ENCODE measurements at places on chromosomes 3 and 15. TPM values are rescaled to one million over a fixed set of nuclear protein-coding genes. Genes with fewer than 3 reads are reported as not detected.

- DNase-seq, result no peak
These were observed 4.0 kb downstream of the CCDC33 start for GRCh38 chr15:74240002-74240568.

The LRRC31 gene
- total RNA-seq, result not detected

GRCh38 chr3:59423707-59424106 lies 373.9 kb upstream of the CFAP20DC start:
- DNase-seq, result no peak

DNA sequence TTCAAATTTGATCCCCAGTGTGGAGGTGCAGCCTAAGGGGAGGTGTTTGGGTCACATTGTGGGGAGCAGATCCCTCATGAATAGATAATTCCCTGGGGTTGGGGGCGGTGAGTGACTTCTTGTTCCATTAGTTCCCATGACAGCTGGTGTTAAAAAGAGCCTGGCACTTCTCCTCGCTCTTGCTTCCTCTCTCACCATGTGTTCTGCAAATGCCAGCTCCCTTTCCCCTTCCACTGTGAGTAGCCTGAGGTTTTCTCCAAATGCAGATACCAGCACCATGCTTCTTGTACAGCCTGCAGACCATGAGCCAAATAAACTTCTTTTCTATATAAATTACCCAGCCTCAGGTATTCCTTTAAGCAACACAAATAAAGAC lies 23.1 kb downstream of the RIOX2 start:
- DNase-seq, result no peak

GRCh38 chr15:79283252-79284048 lies 928 bp downstream of the ANKRD34C start:
- no peak for DNase-seq

DNA sequence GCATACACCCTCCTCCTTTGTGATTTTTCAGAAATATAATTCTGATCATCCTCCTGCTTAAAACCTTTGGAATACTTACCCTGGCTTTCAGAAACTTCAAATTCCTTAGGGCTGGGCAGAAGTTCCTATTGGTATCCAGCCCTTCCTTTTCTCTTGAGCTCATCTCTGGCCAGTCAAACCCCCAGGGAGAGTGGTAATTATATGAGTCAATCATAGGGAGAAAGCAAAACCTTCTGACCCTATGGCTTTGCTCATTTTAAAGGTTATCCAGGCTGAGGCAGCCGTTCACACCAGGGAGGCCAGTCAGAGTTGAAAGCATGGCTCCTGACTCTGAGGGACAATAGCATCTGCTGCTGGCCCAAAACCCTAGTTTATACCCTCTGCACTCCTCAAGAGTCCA lies 23.9 kb upstream of the CTNNB1 start:
- no peak for DNase-seq

DNA sequence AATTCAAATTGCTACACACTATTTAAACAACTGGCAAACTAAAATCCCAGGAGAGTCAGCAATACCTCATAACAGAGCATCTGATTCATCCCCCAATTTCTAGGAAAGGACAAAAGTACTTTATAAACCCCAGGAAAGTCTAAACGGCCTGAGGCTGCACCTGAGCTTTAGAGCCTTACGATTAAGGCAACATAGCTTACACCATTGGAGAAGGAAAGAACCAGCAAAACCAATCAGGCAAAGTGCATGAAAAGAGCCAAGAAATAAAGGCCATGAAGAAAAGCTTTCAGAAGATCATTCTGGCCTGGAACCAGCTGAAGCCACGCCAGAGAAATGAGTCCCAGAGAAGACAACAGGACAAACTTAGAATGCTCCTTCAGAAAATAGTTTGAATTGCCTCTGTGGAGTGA lies 48.1 kb downstream of the PTPN9 start:
- DNase-seq, result peak; percentile 71

The SOX14 gene
- not detected for total RNA-seq

- DNase-seq, result no peak
These were observed 276.4 kb downstream of the POLQ start for GRCh38 chr3:121269389-121269788.

- no peak for DNase-seq
These were observed 185.9 kb downstream of the GREM1 start for GRCh38 chr15:32903591-32904290.

The CLRN1 gene
- total RNA-seq, result not detected

GRCh38 chr15:72339777-72340177 lies 19.8 kb upstream of the CELF6 start:
- DNase-seq, result no peak

DNA sequence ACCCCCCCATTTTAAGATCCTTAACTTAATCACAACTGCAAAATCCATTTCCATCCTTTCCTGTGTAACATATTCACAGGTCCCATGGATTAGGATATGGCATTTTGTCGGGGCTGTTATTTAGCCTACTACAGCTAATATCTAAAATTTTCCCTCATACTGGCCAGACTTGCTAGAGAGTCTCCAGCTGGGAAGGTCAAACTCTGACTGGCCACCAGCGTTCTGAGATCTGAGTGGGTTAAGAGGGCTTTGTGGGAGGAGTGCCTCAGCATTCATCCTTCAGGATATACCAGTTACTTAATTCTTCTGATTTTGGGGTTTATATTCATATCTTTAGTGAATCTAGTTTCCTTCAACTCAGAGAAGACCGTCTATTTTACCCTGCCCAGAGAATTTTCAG lies 17.7 kb downstream of the TM4SF18 start:
- no peak for DNase-seq

- DNase-seq, result no peak
These were observed 700 bp upstream of the BLM start for GRCh38 chr15:90716317-90716975.

- no peak for DNase-seq
These were observed 11.0 kb upstream of the RAP2B start for GRCh38 chr3:153150991-153151390.

GRCh38 chr3:124177071-124177470 lies 185.1 kb upstream of the ROPN1 start:
- no peak for DNase-seq

The DHFR2 gene
- 3.4 TPM for total RNA-seq

GRCh38 chr3:46427916-46428833 lies 21.1 kb downstream of the CCRL2 start:
- DNase-seq, result no peak

DNA sequence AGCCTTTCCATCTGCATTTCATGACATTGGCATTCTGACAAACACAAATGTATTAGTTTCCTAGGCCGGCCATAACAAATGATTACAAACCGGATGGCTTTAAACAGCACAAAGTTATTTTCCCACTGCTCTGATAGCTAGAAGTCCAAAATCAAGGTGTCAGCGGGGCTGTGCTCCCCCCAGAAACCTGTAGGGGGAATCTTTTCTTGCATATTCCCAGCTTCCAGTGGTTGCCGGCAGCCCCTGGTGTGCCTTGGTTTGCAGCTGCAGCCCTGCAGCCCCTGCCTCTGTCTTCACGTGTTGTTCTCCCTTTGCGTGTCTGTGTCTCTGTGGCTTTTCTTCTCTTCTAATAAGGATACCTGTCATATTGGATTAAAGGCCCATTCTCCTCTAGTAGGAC lies 79.0 kb upstream of the CDV3 start:
- DNase-seq, result no peak

- no peak for DNase-seq
These were observed 495 bp downstream of the HYAL2 start for GRCh38 chr3:50322115-50322385.

- DNase-seq, result no peak
These were observed 162.3 kb downstream of the GABRG3 start for GRCh38 chr15:27133249-27133648.

DNA sequence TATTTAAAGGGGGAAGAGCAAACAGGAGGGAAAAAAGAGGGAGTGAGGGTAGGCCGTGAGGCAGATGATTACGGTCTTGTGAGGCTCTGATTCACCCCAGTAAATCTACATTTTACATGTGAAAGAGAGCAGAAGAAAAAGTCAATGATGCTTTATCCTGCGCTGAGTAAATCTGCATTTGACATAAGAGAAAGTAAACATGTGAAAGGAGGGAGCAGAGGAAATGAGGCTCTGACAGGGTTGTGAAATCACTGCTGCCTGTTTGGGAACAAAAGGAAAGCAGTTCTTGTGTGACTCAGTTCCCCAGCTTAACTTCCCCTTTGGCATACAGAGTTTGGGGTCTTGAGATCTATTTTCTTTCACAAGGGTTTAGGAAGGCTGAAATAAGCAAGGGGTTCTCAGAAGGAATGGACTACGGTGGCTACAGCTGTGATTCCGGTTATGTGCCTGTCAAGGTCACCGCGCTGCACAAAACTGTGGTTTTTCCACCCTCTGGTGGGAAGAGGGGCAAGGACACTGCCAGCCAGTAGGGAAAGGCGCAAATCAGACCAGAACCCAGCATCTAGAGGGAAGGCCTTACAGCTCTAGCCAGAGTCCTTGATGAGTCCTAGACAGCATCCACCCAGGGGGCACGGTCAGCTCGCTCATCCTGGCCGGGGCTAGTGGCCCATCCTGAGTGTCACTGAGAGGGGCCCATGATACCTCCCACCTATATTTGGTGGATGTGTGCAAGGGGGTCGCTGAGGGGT lies 18.9 kb upstream of the HCN4 start:
- DNase-seq, result peak; percentile 46

DNA sequence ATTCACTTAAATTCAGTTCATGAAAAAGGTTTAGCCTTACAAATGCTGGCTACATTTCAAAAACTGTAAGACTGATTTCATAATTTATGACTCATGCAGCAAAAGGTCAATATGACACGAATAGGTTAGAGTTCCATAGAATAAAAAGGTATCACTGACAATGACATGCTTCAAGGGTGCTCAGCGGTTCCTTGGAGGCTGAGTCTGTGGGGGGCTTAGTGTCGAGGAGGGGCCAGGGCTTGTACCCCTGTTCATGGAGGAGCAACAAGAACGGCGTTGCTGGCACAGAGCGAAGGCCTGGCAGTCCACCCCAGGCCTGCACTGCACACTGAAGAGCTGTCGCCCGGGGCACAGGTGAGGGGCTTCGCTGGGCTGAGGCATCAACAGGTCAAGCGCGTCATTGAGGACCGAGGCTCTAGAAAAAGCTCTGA lies 174.2 kb downstream of the NR1D2 start:
- no peak for DNase-seq

The NAALADL2 gene
- 10.5 TPM for total RNA-seq

DNA sequence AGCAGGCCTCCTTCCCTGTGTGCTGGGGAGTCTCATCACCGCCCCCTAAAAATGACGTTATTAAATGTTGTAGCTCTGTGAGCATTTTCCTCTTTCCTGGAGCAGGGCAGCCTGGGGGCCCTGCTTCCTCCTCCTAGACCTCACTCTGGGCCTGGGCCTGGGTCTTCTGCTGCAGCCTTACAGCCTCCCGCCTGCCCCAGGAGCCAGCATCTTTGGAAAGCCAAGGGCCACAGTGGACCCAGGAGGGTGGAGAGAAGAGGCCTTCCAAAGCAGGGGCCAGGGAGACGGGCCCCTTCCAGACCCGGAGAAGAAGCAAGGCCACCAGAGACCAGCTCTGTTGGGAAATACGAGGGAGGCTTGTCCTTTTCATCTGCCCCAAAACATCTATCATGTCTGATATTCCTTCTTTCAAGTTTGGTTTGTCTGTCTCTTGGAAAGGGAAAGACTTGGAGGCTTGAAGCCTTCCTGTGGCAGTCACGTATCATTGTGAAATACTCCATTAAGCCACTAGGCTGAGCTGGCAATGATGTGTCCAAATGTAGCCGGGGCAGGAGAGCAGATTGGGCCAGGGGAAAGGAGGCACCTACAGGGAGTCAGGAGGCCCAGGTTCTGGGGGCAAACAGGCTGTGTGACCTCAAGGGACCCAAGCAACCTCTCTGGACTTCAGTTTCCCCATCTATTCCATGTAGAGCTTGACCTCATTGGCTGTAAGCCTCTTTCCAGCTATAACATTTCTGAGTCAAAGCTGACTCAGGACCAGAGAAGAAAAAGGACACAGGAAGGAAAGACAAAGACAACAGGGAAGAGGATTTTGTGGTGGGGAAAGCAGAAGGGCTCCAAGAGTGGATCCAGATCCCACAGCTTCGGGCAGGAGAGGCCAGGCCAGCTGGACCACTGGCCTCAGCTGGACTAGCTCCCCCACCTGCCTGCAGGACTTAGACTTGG lies 31.1 kb downstream of the CYP11A1 start:
- DNase-seq, result no peak

DNA sequence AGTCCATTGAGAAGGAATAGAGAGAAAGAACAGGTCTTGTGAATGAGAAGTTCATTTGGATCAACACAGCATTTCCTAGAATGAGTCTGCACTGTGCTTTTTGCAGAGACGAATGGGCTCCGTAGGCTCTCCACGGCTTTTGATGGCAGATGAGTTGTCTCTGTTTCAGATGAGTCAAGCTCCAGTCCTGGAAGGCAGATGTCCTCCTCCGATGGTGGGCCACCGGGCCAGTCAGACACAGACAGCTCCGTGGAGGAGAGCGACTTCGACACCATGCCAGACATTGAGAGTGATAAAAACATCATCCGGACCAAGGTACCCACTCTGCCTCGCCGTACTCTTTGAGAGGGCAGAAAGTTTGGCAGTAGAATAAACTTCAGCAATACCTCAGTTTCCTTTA lies 70.5 kb downstream of the SIDT1 start:
- DNase-seq, result no peak

GRCh38 chr3:186571644-186572013 lies 1.1 kb downstream of the DNAJB11 start:
- no peak for DNase-seq

DNA sequence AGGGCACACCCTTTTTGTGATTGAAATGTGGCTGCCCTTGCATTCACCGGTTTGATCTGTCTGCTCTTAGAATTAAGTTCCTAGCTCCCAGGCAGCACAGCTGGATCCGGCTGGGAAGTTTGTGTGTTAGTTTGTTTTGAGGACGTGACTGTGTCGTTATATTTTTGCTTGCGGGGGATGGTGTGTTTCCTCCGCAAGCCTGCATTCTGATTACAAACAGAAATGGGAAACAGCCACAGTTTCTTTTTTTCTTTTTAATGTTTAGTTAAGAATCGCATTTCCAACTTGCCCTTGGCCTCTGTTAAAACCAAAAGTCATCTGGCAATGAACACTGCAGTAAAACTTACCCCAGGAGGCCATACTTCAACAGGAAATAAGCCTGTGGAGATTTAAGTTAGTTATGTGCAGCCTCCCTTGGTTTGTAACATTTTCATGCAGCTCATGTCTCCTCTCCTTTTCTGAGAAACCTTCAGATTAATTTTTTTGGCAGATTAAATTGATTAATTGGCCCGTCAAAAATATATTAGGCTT lies 888 bp downstream of the TMOD3 start:
- DNase-seq, result no peak

DNA sequence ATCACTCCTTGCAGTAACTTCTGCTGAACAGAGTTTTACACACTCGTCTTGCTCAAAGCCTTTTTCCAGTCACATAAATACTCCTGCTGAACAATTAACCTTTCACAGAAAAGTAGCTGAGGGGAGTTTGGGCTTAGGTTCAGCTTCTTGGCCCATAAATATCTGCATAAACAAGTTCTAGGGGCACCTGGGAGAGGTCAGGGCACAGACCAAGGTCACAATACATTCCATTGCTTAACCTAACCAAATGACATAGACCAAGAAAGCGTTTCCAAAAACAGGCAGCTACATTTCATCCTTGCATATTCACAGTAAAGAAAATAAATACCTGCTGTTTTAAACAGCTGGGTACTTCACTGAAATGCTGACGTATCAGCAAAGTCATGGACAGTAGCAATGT lies 101.3 kb downstream of the THRB start:
- no peak for DNase-seq

Measured in suprapubic skin (tissue), 4 donors.